T-helper 17 cell (primary cell): ENCODE measurements at places on chromosomes 2 and 18.

- DNase-seq = no peak
Measured at GRCh38 chr2:69810550-69810949, 18.9 kb upstream of the GMCL1 start.

DNA sequence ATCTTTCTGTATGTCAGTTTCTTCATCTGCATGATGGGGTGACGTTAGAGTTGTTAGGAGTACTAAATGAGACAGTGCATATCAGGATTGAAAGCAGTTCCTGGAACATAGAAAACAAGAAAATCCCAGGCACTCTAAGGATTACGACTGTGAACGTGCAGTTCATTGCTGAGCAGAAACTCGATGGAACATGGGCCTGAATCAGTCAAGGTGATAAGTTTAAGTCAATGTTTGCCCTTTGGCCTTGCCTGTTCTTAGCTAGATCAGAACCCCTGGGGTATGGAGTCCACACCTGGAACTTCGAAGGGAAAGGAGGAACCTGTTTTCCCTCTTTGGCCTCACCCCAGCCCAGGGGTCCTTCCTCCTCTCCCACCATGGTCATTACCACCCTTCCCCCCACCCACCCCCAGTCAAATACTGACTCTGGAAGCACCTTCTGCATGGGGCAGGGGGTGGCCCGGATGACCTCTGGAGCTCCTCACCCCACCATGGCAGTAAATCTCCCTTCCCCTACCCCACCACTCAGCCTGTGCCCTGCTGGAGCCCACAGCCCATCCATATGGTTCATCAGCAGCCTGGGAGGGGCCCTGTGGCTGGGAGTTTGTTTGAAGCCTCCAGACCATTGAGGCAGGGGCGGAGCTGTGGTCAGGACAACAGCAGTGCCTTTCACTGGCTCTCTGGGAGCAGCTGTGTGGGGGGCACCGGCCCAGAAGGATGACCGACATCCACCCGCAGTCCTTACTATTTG is 164.1 kb downstream of the SMAD7 start:
- no peak for DNase-seq

GRCh38 chr2:238518172-238518820 is 91.6 kb downstream of the ASB1 start:
- no peak for DNase-seq

- no peak for DNase-seq
Measured at GRCh38 chr2:30780776-30781330, 26.4 kb downstream of the CAPN13 start.

DNA sequence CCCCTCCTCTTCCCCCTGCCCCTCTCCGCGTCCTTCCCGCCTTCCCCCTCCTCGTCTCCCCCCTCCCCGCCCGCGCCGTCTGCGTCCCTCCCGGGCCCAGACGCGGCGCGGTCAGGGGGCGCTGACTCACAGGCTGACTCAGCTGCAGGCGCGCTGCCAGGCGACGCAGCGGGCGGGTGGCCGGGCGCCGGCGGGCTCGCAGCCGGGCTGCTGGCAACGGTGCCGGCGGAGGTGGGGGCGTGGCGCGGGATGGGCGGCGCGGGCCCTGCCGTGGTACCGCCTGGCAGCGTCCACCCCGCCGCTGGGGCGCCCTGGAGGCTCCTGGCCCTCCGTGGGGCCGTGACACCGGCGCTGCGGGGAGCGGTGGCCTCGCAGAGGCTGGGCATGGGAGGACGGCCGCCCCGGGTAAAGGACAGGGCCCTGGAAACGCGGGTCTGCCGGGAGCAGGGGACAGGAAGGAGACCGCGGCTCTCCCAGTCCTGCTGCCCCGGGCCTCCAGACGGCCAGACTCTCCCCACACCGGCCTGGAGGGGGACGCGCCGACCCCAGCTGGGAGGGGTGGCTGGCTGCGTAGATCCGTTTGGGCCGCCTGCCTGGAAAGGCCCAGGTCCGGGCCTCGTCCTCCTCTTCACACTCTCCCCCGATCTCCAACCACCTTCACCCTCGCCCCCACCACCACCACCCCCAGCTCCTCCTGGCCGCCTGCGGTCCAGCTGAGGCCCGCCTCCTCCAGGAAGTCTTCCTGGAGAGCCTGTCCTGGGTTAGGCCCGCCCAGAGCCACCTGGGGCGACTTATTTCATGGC is 10.0 kb upstream of the PROC start:
- peak; percentile 94 for DNase-seq

DNA sequence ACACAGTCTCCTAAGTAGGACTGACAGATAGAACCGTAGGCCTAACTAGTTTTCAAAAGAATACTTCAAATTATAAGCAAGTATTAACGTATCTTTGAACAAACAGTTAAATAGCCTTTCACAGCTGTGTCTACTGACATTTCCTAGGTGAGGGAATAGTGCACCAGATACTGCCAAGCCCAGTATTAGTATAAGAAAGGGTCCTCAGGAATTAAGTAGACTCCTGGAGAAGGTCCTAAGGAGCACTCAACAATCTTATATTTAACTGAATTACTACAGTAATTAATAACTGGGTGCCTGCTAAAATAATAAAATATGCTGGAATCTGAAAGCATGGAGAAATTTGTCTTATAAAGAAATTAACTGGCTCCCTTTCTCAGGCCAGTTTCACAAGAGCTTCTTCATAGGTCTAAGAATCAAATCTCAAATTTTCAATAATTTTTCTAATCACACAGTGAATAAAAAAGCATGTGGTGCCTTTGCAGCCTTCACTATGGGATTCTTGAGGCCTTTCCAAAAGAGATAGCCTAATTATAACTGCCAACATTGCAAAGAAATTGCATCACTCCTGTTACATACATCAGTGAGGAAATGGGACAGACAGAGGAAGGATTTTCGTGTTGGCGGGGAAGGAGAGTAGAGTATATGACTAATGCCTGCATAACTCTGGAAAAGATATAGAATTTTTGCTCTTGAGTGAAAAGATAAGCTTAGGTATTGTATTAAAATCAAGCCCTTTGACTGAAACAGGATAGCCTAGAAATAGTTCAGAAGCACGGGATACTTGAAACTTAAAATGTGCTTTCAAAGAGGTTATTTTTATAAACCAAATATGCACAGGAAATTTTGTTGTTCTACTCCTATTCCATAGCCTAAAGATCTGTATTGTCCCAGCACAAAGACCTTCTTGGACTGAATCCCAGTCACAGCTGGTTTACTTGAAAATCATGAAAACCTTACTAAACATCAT is 228.6 kb upstream of the STK17B start:
- no peak for DNase-seq

DNA sequence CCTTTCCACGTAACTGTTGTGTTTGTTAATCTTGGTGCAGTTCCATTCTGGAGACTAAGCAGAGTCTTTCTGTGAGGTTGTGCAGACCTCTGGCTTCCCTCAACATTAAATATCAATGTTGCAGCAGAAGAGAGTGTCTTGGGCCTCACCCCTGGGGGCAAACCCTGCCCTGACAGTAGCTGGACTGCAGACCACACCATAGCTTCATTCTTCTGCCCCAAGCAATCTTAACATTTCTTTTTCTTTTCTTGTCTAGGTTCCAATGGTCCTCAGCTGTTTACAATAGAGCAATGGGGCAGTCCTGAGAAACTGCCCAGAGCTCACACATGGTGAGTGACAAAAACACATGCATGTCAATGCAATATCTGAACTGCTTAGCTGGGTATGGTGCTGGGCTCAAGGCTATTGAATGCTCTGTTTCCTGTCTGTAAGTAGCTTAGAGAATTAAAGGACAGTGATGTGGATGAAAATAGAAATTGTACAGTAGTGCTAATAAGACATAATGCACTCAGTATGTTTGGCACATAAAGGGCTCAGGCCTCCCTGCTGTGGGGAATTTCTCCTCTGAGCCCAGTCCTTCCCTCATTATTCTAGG is 237.6 kb downstream of the ALPK2 start:
- no peak for DNase-seq

- no peak for DNase-seq
Measured at GRCh38 chr18:44602845-44603244, 77.8 kb upstream of the SETBP1 start.

DNA sequence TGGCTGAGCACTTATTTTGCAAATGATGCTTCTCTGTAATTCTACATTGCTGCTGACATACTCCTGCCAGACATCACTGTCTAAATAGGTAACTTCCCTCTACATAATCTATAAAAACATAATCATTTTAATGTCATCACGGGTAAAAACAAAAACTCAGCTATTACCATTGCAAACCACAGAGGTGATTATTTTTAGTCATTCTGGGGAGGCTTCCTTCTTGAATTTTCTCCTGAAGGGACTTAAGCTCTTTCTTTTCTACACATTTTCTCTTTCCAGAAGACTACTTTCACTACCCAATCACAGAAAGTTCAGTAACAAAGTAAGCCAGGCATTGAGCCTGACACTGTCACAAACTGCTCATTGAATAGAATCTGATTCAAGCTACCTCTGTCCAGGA is 40.4 kb upstream of the NFU1 start:
- no peak for DNase-seq

DNA sequence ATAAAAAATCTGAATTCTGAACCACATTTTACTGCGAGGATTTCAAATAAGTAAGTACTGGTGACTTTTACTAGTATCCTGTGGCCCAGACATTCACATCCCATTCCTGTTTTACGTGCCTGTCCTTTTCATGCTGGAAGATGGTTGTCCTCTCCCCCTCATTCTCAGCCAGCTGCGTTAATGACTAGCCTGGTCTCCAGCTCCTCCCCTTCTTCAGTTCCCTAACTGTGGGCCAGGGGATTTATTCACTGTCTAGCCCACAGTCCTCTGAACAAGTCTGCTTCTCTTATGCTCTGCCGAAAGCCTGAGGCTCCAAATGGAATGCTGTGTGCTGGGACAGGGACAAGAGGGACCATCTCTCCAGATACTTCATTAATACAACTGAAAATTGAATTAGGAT is 373.9 kb downstream of the PTPRM start:
- no peak for DNase-seq

DNA sequence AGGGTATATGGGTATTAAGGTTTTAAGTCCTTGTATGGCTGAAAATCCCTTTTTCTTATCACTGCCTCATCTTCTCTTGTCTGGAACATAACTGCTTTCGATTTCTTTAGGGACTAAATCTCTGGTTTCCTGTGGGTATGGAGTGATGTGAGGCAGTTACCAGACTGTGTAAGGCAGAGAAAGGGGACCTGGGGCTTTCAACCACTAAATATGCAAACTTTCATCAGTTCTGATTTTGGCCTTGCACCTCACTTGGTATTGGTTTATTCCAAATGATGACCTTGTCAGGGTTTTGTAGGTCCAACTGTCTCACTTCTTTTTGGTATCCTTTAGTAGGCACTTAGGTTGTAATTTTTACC is 9.3 kb downstream of the MAP4K4 start:
- no peak for DNase-seq

DNA sequence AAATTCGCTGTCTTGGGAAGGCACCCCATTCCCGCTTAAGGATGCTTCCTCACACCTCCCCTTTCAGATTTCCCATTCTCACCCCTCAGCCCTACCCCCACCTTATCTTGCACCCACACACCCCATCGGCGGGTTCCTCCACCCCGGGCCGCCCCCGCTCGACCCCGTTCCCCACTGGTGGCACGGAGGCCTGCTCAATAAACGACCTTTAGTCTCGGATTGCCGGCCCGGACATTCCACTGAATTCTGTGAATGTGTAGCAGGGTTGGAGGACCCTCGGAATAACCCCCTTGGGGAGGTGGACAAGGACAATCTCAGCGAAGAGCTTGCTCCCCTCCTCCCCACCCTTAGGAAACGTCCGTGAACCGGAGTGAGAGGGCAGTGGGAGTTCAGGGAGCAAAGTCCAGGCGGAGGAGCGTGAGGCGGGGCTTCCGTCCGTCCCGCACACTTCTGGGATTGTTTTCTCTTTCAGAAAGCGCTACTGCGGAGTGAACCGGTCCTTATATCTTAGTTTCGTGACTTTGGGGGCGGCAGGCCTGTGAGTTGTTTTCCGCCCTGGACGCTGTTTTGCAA is 2.8 kb upstream of the LBX2 start:
- DNase-seq = no peak

- no peak for DNase-seq
Measured at GRCh38 chr2:85170938-85171475, 37.8 kb downstream of the TCF7L1 start.

- no peak for DNase-seq
Measured at GRCh38 chr2:95344656-95345055, 47.5 kb downstream of the KCNIP3 start.
